ENCODE measurements at places on chromosomes 2 and 18. TPM values are rescaled to one million over a fixed set of nuclear protein-coding genes. Genes with fewer than 3 reads are reported as not detected.

The AFF3 gene
- 10.1 TPM for total RNA-seq

DNA sequence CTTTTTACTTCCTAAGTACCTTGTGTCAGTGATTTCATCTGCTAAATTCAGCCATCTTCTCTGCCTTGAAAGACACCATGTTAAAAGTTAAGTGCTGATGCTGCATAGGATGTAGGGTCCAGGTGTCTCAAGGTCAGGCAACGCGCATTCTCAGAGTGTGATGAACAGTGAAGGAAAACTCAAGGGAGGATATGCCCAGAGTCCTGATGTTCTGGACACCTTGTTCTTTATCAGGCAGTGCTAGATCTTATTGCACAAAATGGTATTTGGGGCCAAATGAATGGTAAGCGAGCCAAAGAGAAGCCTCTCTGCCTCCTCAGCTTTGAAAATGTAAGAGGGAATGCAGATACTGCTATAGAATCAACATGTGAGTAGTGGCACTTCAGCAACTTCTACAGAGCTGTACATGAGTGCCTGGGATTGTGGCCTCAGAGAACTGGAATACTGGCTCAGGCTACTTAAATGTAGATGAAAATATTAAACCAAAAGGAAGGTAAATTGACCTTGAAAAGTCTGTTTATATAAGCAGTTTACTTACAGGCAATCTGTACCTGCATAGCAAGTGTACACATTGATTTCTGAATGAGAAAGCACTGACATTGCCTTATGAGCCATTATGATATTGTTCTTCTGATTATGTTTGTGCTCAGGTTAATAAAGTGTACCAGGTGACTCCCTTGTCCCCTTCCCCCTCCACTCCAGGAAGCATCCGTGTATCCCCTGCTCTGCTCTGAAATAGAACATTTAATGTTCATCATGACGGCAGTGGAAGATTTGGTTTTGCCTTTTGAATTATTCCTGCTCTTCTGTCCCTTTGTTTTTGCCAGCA, 86.7 kb upstream of the RANBP2 start:
- DNase-seq = no peak

DNA sequence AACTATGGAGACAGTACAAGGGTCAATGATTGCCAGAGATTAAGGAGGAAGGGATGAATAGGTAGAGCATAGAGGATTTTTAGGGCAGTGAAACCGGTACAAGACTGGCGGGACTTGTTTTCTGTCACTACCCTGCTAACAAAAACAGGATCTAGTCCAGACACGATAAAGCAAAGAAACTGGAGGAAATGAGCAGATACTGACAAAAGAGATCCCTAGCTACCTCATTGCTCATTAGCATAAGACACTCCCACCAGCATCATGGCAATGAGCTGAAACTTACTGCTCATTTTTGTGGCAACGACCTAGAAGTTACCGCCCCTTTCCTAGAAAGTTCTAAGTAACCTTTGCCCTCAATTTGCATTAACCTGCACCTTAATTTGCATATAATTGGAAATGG, 131.2 kb downstream of the ETAA1 start:
- DNase-seq = no peak

GRCh38 chr2:3138621-3139020, 239.0 kb downstream of the EIPR1 start:
- DNase-seq = no peak

DNA sequence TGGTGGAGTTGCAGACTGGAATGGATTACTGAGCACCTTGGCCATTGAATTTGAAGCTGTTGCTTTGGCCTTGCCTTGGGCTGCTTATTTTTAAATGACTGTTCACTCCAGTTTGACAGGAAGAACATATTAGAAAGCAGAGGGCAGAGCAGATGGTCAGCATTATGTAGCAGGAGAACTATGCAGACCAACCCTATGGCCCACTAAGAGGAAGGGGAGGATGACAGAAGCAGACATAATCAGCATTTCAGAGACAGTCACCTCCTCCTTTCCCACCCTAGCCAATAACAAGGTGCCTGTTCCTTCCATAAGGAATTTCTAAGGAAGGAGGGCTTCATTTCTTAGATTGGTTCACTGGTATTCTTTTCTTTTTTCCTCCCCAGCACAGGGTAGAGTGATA, 2.4 kb downstream of the CHRNA1 start:
- no peak for DNase-seq
